CD4-positive, alpha-beta memory T cell (primary cell): ENCODE measurements at places on chromosomes 2 and 18.

DNA sequence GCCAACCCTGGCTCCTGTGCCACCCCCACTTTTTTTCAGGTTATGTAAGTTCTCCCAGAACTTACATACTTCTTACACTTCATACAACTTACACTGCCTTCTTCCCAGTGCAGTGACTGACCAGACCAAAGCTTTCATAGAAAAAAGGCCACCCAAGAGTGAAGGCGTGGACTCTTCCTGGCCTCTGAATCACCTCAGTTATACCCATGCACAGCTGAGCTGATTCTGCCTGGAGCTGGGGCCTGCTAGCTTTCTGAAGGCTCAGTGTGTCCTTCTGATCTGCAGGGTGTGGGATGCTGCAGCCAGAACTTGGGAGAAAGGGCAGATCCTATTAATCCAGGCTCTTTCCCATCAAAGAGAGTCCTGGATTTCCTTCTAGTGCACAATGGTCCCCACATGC is 216.1 kb downstream of the TTC32 start:
- no peak for DNase-seq

GRCh38 chr18:9547782-9548181 is 66.6 kb downstream of the PPP4R1 start:
- no peak for DNase-seq

DNA sequence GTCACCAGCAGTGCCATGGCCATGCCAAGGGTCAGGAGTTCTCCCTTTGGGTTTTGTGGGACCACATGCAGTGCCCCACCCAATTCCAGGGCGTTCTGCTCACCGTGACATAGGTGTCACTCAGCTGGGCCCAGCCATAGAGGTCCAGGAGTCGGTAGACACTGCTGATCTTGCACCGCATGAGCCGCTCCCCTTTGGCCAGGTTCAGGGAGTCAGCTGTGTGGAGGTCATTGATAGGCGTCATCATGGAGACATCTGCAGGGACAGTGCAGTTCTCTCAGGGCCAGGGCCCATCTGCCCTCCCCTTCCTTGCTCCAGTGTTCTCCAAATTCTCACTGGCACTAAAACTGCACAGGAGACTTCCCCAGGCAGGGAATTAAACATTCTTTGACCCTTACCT is 71.9 kb downstream of the ADD2 start:
- no peak for DNase-seq

DNA sequence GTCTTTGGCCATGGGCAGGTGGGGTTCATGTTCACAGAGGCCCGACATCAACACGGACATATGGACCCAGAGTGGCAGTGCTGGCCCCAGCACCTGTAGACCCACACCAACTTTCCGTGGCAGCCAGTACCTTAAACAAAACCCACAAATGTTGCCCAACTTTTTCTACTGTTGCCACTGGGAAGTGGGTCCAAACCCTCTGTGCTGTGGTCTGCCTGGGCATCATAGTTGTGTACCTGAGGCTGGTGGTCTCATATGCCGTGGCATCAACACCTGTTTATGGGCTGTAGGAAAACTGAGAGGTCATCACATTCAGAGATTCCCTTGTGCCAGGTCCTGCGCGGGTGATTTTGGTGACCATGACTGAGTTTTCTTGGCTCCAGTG is 79.9 kb downstream of the SH3RF3 start:
- DNase-seq, result no peak

GRCh38 chr18:5771343-5771742 is 124.0 kb downstream of the TMEM200C start:
- no peak for DNase-seq

DNA sequence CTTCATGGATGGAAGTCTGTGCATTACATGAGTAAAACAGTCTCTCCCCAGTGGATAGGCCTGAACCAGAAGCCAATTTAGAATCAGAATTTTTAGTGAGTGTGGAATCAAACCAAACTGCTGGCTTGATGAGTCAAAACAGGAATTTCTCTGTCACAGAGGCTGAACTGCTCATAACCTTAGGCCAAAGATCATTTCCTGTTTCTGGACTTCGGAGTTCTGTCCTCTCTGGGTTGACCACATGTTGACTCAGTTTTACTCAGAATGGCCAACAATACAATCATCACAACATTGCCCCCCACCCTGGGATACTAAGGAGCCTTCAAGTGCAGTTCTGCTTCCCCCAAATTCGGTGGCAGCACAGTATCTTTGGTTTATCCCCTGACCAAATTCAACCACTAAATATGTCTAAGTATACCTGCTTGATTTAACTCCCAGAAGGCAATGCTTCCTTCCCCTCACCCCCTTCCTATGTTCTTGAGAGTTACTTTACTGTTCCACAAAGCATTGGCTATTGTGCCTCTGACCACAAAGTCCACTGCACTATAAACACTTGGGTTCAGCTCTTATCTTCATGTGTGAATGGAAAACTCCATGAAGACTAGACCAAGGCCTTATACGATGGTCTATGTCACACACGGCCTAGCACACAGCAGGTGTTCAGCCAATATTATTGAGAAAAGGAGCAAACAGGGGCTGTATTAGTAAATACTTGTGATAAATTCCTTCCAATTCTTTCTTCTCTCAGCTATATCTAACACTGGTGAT is 67.8 kb downstream of the NXPH2 start:
- no peak for DNase-seq

DNA sequence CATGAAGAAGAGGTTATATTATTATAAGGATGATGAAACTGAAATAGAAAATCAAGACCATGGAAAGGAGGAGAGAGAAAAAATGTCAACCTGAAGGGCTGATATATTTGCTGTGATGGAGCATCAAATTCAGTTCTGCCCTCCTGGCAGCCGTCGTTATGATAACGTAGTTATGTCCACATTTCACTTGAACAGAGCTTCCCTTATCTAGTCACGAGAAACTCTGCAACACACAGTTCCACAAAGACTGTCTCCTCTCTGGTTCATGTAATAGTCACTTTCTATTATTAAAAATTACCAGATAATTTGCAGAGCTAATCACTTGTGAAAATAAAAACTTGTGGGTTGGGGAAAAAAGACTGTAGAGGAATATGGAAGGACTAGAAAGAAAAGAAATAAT is 19.5 kb upstream of the RBMS1 start:
- DNase-seq, result no peak

DNA sequence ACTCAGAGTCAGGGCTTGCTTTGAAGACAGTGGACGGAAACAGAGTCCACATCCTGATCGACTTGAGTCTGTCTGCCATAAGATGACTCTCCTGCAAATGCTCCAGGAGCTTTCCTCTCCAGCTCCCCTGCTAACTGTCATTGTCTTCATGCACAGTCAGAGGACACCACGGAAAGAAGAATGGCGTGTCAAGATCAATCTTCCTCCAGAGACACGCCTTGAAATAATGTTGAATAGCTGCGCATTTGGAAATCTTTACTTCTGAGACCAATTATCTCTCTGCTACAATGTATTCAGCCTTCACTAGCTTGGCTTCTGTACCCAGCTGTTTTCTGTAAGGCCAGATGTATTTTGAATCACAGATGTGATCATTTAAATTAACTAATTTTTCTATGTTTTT is 457.2 kb downstream of the CDH2 start:
- DNase-seq, result no peak

- DNase-seq, result no peak
Observed at GRCh38 chr2:88069117-88069516, 1.5 kb downstream of the SMYD1 start.

DNA sequence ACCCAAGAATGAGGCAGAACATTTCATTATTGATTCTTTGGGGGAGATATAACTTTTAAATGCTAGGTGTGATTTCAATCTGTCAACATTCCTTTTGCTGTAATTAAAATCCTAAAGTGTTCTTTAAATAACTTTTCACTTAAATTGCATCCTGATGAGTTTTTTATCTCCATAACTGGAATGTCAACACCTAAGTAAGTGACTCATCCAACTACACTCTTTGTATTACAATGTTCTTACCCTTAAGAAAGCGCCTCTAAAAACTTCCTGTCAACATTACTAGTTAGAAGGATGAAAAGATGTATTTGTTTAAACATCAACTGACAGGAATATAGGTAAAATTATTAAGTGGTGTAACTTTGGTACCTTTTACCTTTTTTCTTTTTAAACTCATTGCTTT is 1657.0 kb downstream of the LRP1B start:
- DNase-seq, result no peak

DNA sequence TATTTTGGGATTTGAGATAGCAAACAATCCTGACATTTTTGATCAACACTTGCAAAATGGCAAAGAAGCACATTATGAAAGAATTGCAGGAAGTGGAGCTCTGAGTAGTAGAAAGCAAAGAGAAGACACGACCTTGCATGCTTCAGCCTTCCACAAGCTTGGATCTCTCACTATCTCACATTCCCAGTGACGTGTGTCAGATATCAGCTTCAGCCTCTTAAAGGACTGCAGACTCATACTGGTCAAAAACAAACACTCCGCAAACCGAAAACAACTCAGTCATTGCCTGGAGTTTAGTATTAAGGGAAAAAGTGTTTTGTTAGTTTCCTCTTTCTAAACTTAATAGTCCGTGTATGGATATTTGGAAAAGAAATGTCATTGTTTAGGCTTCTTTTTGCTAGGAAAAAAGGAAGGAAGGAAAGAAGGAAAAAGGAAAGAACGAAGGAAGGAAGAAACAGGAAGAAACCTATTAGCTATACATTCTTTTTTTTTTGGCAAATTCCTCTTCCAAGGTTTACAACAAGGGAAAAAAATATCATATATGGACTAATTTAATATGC is 32.6 kb upstream of the SLC40A1 start:
- no peak for DNase-seq

GRCh38 chr2:216448829-216449228 is 36.5 kb downstream of the SMARCAL1 start:
- no peak for DNase-seq

GRCh38 chr2:10926191-10926820 is 14.6 kb downstream of the KCNF1 start:
- no peak for DNase-seq

GRCh38 chr18:24115628-24116027 is 23.2 kb upstream of the CABYR start:
- no peak for DNase-seq

GRCh38 chr18:7748251-7749007 is 181.3 kb downstream of the PTPRM start:
- no peak for DNase-seq

DNA sequence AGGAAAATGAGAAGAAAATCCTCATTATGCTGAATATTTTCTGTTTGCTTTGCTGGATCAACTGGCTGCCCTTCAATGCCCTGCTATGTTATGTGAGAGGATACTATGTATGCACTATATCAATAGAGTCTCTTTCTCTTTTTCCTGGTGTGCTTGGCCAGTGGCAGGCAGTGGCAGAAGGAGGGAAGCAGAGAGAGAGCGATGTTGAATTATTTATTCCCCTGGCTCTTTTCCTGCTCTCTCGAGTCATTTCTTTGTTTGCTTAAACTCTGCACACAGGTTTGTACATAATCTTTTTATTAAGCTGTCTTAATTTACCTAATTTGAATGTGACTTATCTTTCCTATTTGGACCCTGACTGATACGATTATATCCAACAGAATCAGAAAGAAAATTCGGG is 1727.3 kb downstream of the SUCLG1 start:
- DNase-seq, result no peak

DNA sequence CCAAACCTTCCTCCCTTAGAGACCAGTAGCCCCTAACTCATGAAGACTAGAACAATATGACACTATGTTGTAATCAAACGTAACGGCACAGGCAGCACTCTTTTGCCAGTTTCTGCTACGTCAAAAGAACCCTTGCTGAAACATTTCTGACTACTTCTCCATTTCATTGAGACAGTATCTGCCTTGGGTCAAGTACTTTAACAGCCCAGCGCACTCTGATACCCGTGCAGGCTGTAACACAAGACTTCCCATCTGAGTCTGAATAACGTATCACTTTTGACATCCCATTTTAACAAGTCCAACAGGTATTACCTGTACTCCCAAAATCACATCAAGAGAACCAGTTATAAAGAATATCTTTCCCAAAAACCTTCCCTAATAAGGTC is 38.4 kb downstream of the TBC1D8 start:
- no peak for DNase-seq

DNA sequence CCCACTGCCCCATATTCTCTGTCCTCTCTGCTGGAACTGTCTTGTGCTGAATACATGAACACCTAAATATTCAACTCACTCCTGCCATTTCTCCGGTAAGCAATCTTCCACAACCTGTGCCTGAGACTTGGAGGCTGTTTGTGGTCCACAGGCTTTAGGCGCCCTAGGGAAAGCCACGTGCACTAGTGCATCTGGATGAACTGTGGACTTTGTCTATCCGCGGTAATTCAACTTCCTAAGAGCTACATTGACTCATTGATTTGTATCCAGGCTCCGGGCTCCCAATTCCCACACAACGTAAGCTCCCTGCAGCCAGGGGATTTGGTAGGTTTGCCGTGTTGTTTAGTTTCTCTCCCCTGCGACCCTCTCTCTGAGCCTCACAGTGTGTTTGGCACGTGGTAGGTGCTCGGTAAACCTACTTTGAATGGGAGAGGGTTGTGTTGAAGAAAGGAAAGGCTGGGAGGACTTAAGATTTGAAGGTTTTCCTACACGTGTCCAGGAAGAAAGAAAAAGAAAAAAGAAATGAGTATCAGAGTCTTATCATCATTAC is 718.2 kb downstream of the DPP10 start:
- DNase-seq, result no peak

DNA sequence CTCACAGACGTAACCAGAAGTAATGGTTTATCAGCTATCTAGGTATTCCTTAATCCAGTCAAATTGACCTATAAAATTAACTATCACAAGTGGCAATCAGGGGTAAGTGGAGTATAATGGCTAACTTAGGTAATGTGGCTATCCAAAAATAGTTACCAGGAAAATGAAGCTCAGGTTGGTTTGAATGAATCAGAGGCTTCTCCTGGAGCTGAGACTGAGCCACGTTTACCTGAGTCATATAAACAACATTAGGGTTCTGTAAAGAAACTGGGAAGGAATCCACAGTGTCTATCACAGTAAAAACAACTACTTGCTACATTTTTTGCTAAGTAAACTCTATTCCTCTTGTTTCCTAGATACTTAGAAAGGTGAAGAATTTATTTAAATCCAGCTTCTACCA is 236.0 kb upstream of the SPHKAP start:
- no peak for DNase-seq

DNA sequence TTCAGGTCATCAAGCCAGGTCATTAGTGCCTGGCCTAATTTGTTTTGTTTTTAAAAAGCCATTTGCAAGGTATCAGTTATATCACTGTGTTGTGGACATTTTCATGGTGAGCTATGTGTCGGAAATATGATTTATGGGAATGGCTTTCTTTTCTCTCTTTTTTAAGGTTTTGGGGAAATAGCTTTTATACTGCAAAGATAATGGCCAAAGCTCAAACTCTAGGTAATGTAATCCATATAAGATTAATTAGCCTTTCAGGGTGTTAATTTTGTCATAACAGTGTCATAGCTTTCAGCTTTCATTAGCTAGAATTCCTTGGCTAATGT is 45.8 kb downstream of the PCBP1 start:
- DNase-seq, result no peak

GRCh38 chr2:120436885-120437603 is 91.1 kb downstream of the INHBB start:
- DNase-seq, result no peak
